ENCODE measurements at places on chromosomes 5 and 9.

DNA sequence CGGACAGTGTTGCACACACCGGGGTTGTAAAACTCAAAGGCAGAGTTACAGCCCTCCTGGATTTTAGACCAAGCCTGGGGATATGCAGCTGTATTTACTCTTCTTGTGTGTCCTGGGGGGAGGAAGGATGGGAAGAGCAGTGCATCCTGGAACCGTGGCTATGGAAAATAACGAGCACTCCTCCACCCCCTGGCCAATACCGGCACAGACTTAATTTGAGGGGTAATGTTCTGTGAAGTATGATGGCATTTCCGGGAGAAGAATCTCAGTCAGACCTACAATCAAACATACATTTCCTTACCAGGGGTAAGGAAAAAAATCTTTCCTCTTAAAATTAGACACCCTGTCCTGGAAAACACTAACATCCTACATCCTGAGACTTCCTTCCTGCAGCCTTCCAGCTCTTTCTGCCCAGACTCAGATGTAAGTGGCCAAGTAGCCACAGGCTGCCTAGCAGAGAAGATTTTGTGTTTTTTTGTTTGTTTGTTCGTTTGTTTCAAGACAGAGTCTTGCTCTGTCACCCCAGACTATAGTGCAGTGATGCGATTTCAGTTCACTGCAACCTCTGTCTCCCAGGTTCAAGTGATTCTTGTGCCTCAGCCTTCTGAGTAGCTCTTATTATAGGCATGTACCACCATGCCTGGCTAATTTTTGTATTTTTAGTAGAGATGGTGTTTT lies 11.0 kb upstream of the ERMP1 start:
- DNase-seq: no peak

DNA sequence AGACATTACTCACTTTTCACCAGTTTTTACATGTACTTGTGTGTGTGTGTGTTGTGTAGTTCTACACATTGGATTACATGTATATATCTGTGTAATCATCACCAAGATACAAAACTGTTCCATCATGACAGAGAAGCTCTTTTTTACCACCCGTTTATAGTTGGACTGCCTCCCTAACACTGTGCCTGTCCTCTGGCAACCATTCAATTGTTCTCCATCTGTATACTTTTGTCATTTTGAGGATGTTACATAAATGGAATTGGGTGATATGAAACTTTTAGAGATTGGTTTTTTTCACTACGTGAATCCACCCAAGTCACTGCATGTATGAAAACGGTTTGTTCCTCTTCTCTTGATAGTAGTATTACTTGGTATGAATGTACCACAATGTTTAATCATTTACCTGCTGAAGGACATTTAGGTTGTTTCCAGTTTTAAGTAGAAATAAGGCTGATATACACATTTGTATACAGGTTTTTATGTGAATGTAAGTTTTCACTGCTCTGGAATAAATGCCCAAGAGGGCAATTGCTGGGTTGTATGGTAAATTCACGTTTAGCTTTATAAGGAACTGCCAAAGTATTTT lies 126.2 kb downstream of the MAPKAP1 start:
- no peak for DNase-seq

DNA sequence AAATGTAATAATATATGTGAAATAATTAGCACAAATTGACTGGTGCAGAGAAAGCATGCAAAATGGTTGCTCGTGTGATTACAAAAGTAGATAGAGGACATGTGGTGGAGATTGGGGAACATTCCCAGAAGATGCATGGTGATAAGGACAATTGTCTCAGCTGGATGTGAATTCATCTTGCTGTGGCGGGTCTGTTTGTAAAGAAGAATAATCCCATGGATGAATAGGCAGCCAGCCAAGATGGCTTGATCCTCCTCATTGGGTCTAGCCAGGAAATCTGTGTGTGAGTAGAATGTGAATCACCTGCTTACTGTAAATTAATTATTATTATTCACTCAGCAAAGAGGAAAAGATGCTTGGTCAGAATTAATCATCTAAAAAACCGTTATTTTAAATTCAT lies 12.6 kb upstream of the DPYSL3 start:
- no peak for DNase-seq

DNA sequence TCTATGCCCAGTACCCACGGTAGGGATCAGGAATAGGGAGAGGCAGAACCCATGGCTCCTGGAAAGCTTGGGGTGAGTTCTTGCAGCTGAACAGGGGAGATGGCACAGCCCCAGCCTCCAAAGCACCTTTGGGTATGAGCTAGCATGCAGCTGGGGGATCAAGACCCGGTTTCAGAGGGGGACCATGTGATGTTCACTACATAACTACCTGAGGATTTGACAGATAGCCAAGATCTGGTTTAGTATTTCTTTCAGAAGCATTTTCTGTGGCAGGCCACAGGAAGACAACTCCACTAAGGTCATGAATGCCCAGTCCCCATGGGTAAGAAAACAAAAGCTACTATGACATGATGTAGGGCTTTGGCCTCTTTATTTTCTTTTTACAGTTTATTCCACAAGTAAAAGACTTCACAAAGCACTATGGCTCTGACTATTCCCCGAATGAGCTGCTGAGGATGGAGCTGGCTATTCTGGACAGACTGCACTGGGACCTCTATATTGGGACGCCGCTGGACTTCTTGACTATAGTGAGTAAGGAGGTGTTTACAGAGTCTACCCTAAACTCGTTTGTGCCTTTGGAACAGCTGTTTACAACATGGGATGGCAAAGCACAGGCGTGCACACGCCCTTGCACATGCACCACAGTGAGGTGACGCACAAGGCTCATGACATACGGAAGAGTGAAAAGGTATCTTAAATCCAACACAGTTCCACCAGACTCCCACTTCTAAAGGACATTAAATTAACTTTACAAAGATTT lies 3.4 kb downstream of the CCNI2 start:
- no peak for DNase-seq

- no peak for DNase-seq
Measured at GRCh38 chr9:138044485-138045383, 167.2 kb downstream of the CACNA1B start.

DNA sequence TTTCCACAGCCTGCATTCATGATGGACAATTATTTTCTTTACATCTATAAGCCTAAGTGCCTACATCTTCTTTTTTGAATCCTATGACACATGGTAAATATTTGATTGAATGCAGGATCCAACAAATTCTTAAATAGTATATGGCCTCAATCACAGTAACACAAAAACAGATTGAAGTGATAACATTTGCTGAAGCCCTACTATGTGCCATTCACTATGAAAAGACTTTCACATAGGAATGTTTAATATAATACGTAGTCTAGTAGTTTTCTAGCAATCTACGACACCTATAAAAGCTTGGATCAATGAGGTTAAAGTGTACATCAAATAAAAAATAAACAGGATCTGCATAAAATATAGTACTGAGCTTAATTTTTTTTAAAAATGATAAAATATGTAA lies 231.0 kb downstream of the AP3B1 start:
- DNase-seq: no peak

DNA sequence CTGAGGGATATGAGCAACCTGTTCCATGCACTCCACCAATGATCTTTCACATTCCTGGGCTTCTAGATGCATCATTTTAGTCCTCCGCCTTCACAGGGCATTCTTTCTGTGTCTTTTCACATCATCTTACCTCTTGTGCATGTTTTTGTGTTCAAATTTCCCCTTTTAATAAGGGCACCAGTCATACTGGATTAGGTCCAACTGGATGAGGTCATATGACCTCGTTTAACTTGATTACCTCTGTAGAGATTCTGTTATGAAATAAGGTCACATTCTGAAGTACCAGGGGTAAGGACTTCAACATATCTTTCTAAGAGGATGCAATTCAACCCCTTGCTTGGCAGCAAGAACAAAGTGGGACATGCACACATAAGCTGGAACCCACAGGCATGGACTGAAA lies 335.3 kb upstream of the TLE4 start:
- no peak for DNase-seq

GRCh38 chr5:150593593-150593992 lies 46.9 kb upstream of the SYNPO start:
- no peak for DNase-seq

- DNase-seq: no peak
Measured at GRCh38 chr9:110835404-110835803, 166.8 kb downstream of the MUSK start.

- DNase-seq: peak; percentile 60
Measured at GRCh38 chr9:15837079-15837679, 284.3 kb downstream of the CCDC171 start.

- no peak for DNase-seq
Measured at GRCh38 chr9:81461196-81461595, 228.2 kb downstream of the TLE1 start.

GRCh38 chr9:86322973-86323644 lies 31.1 kb downstream of the TUT7 start:
- DNase-seq: no peak

- no peak for DNase-seq
Measured at GRCh38 chr5:175146733-175147132, 297.2 kb downstream of the DRD1 start.

GRCh38 chr5:37323607-37324006 lies 47.3 kb downstream of the NUP155 start:
- no peak for DNase-seq

- DNase-seq: no peak
Measured at GRCh38 chr5:64973215-64973614, 204.5 kb downstream of the CWC27 start.

DNA sequence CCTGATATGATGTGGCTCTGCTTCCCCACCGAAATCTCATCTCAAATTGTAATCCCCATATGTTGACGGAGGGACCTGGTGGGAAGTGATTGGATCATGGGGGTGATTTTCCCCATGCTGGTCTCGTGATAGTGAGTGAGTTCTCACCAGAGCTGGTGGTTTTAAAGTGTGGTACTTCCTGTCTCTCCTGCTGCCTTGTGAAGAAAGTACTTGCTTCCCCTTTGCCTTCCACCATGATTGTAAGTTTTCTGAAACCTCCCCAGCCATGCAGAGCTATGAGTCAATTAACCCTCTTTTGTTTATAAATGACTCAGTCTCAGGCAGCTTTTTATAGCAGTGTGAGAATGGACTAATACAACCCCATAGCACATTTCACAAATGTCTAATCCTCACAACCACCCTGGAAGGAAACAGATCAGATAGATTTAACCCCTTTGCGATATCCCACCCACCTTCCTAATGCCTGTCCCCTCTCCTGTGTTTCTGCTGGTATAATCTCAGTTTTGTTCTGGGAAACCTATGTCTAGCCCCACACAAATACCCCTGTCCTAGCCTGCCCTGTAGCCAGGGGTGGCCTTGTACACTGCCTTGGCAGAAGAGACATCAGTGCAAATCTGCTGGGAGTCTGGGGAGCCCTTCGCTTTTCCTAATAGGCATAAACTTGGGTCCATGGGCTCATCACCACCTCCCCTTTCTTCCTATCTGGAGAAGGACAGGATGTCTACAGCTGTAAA lies 157.0 kb upstream of the RAI14 start:
- DNase-seq: peak; percentile 97

GRCh38 chr5:79961716-79962574 lies 29.1 kb downstream of the MTX3 start:
- DNase-seq: peak; percentile 50

GRCh38 chr5:95996904-95997723 lies 35.5 kb upstream of the ELL2 start:
- no peak for DNase-seq

DNA sequence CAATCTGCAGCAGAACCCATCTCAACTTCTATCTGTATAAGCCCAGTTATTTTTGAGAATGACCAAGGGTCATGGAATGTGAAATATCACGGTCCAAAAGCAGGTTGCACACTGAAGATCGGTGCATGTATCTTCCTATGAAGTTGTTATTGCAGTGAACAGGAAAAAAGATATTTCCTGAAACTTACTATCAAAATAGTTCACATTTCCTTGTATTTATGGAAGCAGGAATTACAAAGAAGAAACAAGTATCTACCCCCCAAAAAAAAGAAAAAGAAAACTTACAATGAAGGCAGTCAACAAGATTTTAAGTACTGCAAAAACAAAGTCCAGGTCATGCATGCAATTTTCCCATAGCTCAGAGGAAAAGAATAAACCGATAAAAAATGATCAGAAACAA lies 70.0 kb downstream of the MPDZ start:
- DNase-seq: no peak

DNA sequence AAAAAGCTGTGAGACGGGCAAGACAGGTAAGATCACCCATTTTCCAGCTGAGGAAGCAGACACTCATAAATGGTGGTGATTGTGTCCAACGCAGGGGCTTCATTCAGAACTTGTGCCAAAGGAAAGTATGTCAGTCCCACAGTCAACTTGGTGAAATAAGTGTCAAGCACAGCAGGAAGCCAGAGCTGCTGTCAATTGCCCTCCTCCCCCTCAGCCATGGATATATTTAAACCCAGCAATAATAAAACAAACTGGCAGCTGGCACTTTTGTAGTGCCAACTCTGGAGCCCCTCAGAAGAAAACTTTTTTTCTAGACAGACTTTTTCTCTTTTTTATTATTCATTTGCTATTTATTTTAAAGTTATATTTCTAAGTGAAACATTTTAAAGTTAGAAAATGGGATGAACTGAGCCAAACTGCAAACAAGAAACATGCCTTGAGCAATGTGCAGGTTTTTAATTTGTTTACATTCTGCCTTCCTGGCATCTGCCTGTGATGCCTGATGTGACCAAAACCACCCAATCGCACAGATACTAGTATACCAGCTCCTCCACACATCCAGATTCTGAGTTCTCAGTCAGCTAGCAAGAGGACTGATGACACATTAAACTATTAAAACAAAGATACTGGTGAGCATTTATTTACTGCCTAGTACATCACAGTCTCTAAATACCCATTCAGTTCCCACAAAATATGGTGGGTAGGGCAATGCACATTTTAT lies 17.0 kb downstream of the DMAC1 start:
- no peak for DNase-seq

GRCh38 chr9:132824151-132824550 lies 53.9 kb downstream of the AK8 start:
- no peak for DNase-seq

GRCh38 chr5:133241179-133242092 lies 189.6 kb downstream of the HSPA4 start:
- peak; percentile 56 for DNase-seq

- no peak for DNase-seq
Measured at GRCh38 chr5:78757269-78758053, 108.9 kb upstream of the LHFPL2 start.

DNA sequence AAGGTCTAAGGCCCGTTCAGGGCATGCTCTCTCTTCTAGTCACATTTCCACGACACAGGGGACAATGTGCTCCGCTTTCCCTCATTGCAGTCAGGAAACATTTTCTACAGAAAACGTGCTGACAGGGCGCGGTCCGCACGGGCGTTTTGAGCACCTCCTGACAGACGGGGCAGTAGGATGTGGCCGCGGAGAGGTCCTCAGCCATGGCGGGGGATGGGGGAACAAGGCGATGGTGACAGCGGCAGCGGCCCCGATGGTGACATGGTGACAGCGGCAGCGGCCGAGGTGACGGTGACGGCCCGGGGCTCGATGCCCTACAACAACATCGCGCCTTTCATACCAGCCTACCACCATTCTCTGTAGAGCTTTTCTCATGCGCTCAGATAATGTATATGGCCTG lies 4.1 kb downstream of the PLPP1 start:
- DNase-seq: no peak

All from inflammatory macrophage treated with lipopolysaccharide for 1 hour (primary cell).